Activated naive CD4-positive, alpha-beta T cell treated with anti-CD3 and anti-CD28 coated beads, Interleukin-2, amount 10 ng/mL, durations not matched to agents 7 days and 5 days (primary cell): ENCODE measurements at places on chromosomes 6 and 20.
A peak's percentile ranks its signal among the peaks of the same experiment; 100 is the strongest.

DNA sequence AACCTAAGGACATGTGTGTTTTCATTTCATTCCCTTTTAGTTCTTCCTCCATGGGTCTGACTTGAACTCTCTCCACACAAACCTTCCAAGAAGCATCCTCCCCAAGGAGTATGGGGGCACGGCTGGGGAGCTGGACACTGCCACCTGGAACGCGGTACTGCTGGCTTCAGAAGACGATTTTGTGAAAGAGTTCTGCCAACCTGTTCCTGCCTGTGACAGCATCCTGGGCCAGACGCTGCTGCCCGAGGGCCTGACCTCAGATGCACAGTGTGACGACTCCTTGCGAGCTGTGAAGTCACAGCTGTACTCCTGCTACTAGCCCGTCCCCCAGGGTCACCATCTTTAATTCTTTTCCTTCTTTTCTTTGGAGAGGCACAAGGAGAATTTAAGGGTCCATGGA, 13.5 kb downstream of the TTPAL start:
- DNase-seq, result no peak
- no peaks in the 10 kb centered on the region for H3K4me1 ChIP-seq
- peaks cover 50% of the 10 kb centered on the region for H3K36me3 ChIP-seq
- H3K27ac ChIP-seq, result no peak overlapping the region
- no peaks in the 10 kb centered on the region for H3K27me3 ChIP-seq

- H3K4me3 ChIP-seq, result no peak overlapping the region
- no peaks in the 10 kb centered on the region for H3K36me3 ChIP-seq
Measured at GRCh38 chr20:9088556-9088955, 19.7 kb downstream of the PLCB4 start.

DNA sequence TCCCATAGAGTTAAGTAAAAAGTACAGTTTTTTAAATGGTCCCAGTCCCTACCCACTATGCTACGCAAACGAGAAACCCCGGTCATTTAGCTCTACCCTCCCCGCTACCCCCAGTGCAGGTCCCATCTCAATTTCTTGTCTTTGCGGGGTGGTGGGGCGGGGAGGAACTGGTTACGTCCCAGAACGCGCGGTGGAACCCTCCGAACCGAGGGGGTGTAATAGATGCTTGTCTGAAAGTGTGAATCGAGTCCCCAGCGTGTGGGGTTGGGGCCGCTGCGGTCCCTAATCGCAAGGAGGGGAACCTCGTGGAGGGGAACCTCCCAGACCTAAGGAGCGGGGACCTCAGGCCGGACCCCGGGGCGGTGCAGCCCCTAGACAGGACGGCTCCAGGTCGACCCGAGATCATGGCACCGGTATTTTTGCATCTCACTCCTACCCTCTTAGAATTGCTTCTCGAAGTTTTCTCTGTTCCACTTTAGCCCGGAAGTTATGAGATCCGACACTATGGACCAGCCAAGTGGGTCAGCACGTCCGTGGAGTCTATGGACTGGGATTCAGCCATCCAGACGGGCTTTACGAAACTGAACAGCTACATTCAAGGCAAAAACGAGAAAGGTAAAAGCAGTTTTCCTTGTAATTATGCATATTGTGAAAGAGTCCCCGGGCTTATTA, 779 bp downstream of the HEBP2 start:
- peaks cover 23% of the 10 kb centered on the region for H3K27me3 ChIP-seq
- H3K36me3 ChIP-seq, result peaks cover 39% of the 10 kb centered on the region
- H3K4me1 ChIP-seq, result peaks cover 46% of the 10 kb centered on the region
- peak overlapping the region; percentile 88 for H3K27ac ChIP-seq
- peak overlapping the region; percentile 85 for H3K4me3 ChIP-seq
- peak; percentile 56 for DNase-seq

DNA sequence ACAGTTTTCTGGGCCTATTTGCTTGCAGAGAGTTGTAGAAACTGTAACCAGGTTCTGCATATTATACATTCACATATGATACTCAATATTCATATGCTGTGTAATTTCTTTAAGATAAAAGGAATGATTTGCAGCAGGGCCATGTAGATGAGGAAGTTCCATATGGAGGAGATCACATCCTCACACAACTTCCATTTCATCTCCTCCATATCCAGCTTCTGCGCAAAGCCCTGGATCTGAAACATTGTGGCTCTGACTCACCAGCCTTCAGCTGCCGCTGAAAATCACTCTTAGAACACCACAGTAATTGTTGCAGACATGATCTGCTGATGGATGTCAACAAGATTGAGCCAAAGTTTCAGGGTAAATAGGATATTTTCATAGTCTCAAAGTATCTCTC, 57.7 kb downstream of the PXDC1 start:
- no peak for DNase-seq
- H3K27me3 ChIP-seq, result peaks cover 15% of the 10 kb centered on the region
- H3K27ac ChIP-seq, result no peak overlapping the region
- no peak overlapping the region for H3K4me3 ChIP-seq
- H3K4me1 ChIP-seq, result no peaks in the 10 kb centered on the region
- no peaks in the 10 kb centered on the region for H3K36me3 ChIP-seq

- H3K27ac ChIP-seq, result no peak overlapping the region
- no peak overlapping the region for H3K4me3 ChIP-seq
- DNase-seq, result no peak
- H3K4me1 ChIP-seq, result no peaks in the 10 kb centered on the region
Measured at GRCh38 chr6:84967965-84968364, 203.6 kb upstream of the TBX18 start.

- DNase-seq, result no peak
- H3K27me3 ChIP-seq, result no peaks in the 10 kb centered on the region
- no peak overlapping the region for H3K4me3 ChIP-seq
- H3K4me1 ChIP-seq, result peaks cover 31% of the 10 kb centered on the region
- peaks cover 50% of the 10 kb centered on the region for H3K36me3 ChIP-seq
Measured at GRCh38 chr6:11273406-11274065, 41.1 kb upstream of the NEDD9 start.

DNA sequence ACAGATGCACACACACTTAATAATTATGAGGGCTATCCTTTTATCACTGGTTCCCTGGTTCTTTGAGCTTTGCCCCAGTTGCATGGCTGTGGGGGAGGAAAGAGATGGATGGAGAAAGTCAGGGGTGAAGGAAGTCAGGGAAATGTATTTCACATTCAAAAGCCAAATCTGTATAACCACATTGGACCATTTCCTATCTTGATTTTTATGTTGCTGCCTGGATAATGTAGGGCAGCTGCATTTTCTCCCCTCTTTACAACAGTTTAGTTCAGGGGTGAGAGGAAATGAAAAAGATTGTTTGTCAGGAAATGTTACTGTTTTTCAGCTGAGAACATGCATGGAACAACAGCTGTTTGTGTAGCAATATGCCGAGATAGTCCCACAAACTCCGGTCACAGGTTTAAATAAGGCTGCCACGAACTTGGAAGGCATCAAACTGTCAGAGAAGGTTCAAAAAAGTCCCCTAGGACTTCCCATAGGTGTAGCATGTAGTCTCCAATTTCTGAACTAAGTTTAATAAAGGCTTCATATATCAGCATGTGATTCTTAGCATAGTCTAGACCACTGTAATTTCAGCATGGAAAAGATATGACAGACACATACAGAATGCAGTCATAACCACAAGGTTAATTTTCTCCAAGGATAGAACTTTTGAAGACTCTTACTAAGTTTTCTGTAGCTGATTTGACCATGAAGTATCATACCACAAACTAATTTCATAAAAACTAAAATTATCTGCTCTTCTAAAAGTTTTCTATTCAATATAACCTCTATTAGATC, 82.1 kb upstream of the COL21A1 start:
- H3K4me3 ChIP-seq, result no peak overlapping the region
- no peak for DNase-seq
- H3K4me1 ChIP-seq, result no peaks in the 10 kb centered on the region
- H3K27me3 ChIP-seq, result no peaks in the 10 kb centered on the region
- no peaks in the 10 kb centered on the region for H3K36me3 ChIP-seq

GRCh38 chr6:41691426-41692079, 43.9 kb downstream of the TFEB start:
- H3K27ac ChIP-seq, result no peak overlapping the region
- DNase-seq, result no peak
- peaks cover 5% of the 10 kb centered on the region for H3K27me3 ChIP-seq
- H3K36me3 ChIP-seq, result peaks cover 6% of the 10 kb centered on the region

- no peak overlapping the region for H3K27ac ChIP-seq
- no peaks in the 10 kb centered on the region for H3K36me3 ChIP-seq
- no peaks in the 10 kb centered on the region for H3K27me3 ChIP-seq
Measured at GRCh38 chr6:55131616-55132015, 42.7 kb upstream of the HCRTR2 start.

GRCh38 chr6:90537723-90538258, 49.1 kb downstream of the MAP3K7 start:
- H3K4me3 ChIP-seq, result no peak overlapping the region
- H3K27ac ChIP-seq, result no peak overlapping the region
- peaks cover 28% of the 10 kb centered on the region for H3K36me3 ChIP-seq
- peaks cover 21% of the 10 kb centered on the region for H3K4me1 ChIP-seq

DNA sequence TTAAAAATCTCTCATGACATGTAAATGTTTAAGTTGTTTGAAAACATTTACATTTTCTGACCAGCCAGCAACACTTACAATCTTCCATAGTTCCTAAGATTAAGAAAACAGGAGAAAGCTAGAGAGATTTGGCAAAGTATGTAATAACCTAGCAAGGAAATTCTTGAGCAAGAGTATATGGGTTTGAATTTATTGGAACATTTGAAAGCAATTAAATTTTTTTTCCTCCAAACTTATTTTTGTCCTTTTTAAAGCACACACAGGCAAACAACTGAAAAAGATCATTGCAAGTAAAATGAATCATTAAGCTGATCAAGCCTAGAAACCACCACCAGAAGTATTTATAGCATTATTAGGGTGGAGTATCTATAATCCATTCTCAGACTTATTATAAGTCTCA, 20.1 kb upstream of the ZNF217 start:
- peaks cover 36% of the 10 kb centered on the region for H3K4me1 ChIP-seq
- no peaks in the 10 kb centered on the region for H3K27me3 ChIP-seq
- no peak for DNase-seq
- peaks cover 6% of the 10 kb centered on the region for H3K36me3 ChIP-seq
- no peak overlapping the region for H3K4me3 ChIP-seq

- H3K27ac ChIP-seq, result no peak overlapping the region
- no peak overlapping the region for H3K4me3 ChIP-seq
- no peaks in the 10 kb centered on the region for H3K4me1 ChIP-seq
Measured at GRCh38 chr6:2054516-2055067, 190.8 kb downstream of the GMDS start.

GRCh38 chr6:92647630-92648029, 771.7 kb downstream of the EPHA7 start:
- H3K27me3 ChIP-seq, result no peaks in the 10 kb centered on the region
- no peak overlapping the region for H3K4me3 ChIP-seq
- H3K4me1 ChIP-seq, result no peaks in the 10 kb centered on the region
- no peak for DNase-seq

GRCh38 chr6:13372076-13372475, 43.7 kb upstream of the TBC1D7 start:
- H3K36me3 ChIP-seq, result peaks cover 1% of the 10 kb centered on the region
- no peak overlapping the region for H3K27ac ChIP-seq
- no peak for DNase-seq
- peaks cover 15% of the 10 kb centered on the region for H3K4me1 ChIP-seq
- H3K4me3 ChIP-seq, result no peak overlapping the region

DNA sequence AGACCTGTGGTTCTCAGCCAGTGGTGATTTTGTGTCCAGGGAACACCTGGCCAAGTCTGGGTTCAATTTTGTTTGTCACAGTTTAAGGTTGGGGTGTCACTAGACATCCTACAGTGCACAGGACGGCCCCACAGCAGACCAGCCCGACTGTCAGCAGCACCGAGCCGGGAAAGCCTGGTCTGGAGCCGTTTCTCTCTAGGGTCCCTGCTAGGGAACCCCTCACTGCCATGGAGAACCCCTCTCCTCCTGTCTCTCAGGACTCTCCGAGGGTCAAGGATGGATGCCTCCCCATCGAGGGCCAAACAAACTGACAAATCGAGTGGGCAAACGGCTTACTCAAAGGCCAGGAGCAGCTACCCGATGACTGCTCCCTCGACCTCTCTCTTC, 15.8 kb upstream of the STX16 start:
- H3K4me1 ChIP-seq, result peaks cover 13% of the 10 kb centered on the region
- H3K36me3 ChIP-seq, result no peaks in the 10 kb centered on the region
- no peak for DNase-seq
- H3K27ac ChIP-seq, result no peak overlapping the region
